ENCODE measurements at places on chromosomes 2 and 18.

GRCh38 chr2:104794441-104794840, 59.5 kb upstream of the POU3F3 start:
- DNase-seq: no peak

DNA sequence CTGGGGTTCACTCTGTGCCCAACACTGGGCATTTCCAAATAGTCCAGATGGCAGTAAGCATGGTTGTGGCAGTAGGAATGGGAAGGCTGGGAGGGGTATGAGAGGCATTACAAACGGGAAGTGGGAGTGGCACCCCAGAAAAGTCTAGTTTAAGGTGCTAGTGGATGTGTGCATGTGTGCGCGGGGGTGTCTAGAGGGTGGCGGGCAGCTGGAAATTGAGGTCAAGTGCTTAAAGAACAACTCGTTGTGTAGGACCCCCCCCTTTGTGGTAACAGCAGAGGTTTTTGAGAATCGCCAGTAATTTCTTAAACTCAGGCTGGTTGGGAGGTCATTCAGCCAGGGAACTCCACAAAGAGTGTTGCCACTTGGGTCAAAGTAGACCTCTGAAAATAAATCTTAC, 69.9 kb downstream of the RHBDD1 start:
- no peak for DNase-seq

DNA sequence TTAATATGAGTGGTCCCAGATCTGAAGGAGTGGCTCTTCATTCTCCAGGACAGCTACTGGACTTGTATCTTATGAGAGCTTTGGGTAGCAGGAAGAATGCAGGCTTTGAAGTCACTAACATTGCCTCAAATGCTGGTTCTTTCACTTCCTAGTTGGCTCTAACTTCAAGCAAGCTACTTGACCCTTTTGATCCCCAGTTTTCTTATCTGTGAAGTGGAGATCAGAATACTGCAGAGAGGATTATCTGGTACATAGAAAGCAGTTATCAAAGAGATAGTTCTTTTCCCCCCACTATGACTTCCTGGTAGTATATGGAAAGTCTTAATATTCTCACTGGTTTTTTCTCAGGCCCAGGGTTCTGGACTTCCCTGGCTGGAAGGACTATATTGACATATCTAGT, 3.4 kb upstream of the PLCL1 start:
- DNase-seq: no peak

DNA sequence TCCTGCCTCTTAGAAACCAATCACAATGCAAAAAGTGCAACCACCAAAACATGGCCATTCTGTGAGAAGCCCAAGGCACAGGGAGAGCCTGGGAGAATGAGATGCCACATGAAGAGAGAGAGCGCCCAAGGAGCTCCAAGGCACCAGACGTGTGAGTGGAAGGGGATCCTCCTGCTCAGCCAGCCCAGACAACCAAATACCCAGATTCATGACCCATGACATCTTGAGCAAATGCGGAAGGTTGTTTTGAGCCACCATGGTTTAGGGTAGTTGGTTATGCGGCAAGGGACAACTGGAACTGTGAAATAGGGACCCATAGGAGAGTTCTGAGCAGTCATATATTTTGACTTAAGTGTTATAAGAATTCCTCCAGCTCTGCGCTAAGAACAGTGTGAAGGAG, 7.0 kb downstream of the AFF3 start:
- no peak for DNase-seq

DNA sequence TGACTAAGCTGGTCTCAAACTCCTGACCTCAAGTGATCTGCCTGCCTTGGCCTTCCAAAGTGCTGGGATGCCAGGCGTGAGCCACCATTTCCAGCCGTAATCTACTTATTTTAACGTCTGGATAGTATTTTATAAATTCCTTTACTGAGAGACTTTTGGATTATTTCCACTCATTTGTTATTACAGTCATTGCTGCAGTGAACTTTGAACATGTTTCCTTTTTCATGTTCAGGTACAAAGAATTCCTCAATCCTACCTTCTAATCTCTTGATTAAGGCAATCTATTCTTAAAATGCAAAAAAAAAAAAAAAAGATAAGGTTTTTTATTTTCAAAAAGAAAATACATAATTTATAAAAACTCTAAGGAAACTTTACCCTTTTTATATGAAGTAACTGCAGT, 78.6 kb downstream of the PDK1 start:
- DNase-seq: no peak

DNA sequence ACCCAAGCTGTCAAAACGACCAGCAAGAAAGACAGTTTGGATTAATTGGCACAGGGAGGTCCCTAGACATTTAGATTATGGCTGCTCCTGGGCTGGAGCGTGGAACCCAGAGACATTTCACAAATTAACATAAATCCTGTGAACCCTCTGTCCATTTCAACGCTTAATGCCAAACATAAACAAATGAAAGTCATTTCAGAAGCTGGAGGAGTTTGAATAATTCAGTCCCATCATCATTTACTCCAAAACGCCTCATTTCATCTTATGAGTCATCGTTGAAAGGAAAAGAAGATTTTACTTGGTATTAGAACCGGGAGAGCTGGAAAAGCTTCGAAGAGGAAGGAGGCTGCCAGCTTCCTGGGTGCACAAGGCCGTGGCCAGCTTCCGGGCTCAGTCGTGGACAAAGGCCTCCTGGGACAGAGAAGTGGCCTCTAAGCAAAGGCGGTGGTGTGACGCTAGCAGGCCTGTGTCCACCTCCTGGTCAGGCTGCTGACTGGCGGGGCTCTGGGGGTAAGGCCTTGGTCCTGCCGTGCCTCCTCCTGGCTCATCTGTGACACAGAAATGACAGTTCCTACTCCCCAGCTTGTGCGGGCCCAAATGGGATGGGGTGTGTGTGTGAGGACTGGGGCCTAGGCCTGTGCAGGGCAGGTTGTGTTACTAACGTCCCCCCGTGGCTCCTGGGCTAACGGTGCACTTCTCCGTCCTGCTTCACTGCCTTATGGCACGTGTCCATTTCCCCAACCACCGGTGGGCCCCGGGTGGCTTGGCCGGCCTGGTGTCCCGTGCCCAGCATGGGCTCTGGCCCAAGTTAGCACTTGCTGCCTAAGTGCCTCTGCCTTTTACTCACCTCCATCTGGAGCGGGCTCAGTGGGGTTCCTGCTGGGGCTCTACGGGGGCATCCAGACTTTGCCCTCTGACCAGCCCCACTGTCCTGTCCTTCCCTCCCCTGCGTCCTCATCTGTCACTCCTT, 71.6 kb downstream of the RRM2 start:
- DNase-seq: no peak

DNA sequence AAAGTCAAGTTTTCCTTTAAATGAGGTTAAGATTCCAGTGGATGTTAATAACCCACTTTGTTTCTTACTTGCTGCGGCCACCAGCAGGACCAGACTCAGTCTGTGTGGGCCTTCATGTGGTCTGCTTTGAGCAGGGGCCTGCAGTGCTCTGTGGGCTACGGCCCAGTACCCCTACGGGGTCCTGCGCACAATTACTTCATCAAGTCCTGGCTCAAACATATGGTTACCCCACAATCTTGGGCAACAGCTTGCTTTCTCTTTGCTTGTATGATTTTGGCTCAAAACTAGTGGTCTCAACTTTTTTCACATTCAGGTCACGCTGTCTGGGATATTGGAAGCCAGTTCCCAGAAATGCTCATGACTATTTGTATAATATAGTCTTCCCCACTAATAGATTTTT, 64.2 kb downstream of the PTPN2 start:
- DNase-seq: no peak

DNA sequence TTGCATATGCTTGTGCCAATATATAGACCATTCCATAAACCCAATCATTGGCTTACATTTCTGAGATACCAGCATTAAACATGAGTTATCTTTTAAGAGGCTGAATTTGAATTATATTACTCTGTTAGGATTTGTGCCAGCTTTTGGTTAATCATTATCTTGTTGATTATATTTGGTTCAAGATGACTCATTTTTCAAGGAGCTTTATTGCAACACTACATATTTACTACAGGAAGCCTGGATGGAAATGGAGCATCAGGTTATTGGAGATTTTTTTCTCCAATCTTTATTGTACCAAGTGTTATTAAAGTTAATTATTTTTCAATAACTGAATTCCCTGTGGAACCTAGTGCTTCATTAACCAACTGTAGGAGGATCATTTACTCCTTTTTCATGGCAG, 26.4 kb downstream of the EML4 start:
- no peak for DNase-seq

GRCh38 chr2:24022975-24023575, 13.2 kb downstream of the MFSD2B start:
- DNase-seq: no peak

DNA sequence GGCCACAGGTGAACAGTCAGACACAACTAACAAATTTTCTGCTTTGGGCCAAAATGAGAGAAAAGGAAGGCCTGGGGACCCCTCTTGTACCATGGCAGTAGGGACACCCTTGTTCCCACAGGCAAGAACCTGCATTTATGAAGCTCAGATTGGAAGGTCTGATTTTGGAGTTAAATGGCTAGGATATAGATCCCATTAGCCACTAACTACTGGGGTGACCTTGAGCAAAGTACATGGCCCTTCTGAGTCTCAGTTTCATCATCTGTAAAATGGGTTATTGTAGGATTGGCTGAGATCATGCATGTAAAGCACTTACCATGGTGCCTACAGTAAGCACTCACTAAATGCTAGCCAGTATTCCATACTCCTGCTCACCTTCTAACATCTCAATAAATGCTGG, 101.6 kb upstream of the DAPL1 start:
- DNase-seq: no peak

DNA sequence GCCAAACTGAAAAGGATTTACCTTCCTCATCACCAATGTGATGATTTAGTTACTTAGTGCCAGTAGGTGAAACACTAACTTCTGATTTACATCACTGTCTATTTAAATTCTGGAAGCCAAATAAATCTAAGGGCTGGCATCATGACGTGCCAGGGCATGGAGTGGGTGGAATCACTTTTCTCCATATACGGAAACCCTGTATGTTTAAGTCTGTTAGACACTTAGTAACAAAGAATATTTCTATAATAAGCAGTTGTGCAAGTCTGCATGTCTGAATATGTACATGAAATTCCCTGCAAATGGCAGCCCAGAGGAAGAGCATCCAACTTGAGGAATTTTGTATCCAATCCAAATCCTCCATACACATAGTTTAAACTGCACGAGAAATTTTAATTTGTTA, 243.1 kb upstream of the SMAD7 start:
- no peak for DNase-seq

GRCh38 chr2:45814951-45815621, 163.6 kb downstream of the PRKCE start:
- no peak for DNase-seq

GRCh38 chr2:86372641-86373502, 35.4 kb upstream of the REEP1 start:
- no peak for DNase-seq

GRCh38 chr18:47996091-47996541, 65.7 kb upstream of the SMAD2 start:
- DNase-seq: no peak

GRCh38 chr2:238853218-238853617, 5.3 kb downstream of the TWIST2 start:
- DNase-seq: no peak

GRCh38 chr2:95091885-95092555, 29.6 kb downstream of the MRPS5 start:
- no peak for DNase-seq

- no peak for DNase-seq
Observed at GRCh38 chr18:22324191-22325131, 93.3 kb downstream of the CTAGE1 start.

DNA sequence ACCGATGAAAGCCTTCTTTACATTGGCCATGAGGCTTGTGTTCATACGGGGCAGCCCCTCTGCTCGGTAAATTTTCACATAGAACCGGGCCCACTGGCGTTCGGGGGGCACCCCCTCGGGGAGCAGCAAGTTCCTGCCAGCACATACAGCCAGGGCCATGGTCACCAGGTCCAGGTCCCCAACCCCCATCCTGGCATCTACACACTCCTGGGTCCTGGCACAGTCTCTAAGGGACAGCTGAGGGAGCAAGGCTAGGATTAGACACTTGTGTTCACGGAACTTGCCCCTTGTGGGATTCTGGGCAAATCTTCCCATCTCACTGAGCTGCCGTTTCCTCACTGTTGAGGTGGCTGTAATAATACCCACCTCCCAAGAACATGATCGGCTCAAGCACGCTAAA, 5.6 kb upstream of the OTOF start:
- no peak for DNase-seq

GRCh38 chr2:210366675-210367080, 51.7 kb upstream of the MYL1 start:
- no peak for DNase-seq

GRCh38 chr18:79948719-79949411, 2.6 kb downstream of the SLC66A2 start:
- DNase-seq: no peak

DNA sequence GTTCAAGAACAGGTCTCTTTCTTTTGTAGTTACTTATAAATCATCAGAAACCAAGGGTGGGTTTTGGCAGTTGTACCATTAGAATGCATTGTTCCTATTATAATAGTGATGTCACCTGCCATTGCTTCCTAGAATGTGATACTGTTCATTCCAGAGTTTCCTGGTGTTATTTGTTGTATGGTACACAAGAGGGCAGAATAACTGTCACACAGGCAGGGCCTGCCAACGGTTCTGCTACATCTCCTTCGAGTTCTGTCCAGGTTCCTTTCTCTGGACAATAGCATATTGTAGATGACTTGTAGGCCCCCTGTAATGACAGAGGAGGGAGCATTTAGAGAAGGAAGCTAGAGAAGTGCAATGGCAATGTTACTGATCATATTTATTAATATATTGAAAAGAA, 98.3 kb downstream of the KLHL14 start:
- no peak for DNase-seq

GRCh38 chr18:56709463-56709862, 58.3 kb downstream of the WDR7 start:
- peak; percentile 62 for DNase-seq

DNA sequence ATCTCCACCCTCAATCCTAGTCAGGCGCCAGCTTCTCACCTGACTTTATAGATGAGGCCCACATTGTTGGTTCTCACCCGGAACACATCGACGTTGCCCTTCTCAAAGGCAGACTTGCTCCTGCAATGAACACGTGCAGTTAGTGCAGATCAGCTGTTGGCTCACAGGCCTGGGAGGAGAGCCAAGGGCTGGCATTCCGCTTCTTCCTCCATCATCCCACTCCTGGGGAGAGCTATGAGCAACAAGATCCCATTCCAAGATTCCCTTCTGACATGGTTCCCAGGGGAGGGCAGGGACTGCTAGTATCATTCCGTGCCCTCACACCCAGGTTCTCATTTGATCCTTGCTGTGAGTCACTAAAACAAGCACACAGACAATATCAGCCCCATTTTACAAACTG, 15.1 kb downstream of the LOXHD1 start:
- DNase-seq: no peak

DNA sequence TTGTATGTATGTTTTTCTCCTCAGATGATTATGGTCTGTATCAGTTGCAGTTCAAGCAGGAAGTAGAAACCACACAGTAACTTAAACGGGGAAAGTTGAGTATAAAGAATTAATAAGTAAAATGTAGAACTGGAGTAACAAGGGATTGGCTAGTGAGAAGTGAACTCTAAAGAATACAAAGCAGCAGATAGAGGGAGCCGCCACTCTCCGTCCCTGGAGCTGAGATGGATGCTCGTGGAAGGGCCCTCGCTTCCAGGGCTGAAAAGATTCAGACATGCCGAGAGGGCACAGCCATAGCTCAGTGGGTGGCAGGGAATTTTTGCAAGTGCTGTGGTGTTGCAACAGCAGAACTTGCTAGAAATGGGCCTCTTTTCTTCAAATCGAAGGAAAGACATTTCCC, 155.8 kb downstream of the COL6A3 start:
- no peak for DNase-seq

- DNase-seq: no peak
Observed at GRCh38 chr2:207142461-207142860, 23.3 kb downstream of the KLF7 start.
